NCI-H2171 treated with DMSO at 0.1 percent for 48 hours (cell line): ENCODE measurements at places on chromosomes 7 and 10.

DNA sequence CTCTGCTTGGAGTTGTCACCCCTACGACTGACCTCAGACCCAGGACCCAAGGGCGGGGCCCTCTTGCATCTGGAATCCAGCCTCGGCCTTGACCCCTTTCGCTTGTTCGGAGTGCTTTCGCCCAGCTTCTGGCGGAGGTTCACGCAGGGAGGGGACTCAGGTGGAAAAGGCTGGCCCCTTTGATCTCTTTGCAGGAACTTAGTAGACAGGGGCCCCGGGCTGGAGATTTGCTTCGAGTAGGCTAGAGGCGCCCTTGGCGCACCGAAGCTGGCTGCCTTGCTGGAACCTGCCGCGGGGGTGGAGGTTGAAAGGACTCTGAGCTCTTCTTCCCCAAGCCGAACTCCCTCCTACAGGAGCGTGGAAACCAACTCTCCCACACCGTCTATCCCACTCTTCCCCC lies 255.1 kb downstream of the OTUD1 start:
- no peak for DNase-seq

- DNase-seq: no peak
These were observed 53.8 kb downstream of the PANK1 start for GRCh38 chr10:89591111-89591795.

- DNase-seq: no peak
These were observed 23.7 kb upstream of the ITGB1 start for GRCh38 chr10:32981760-32982159.

- peak; percentile 0 for DNase-seq
These were observed 180.0 kb upstream of the ANK3 start for GRCh38 chr10:60569681-60570080.

DNA sequence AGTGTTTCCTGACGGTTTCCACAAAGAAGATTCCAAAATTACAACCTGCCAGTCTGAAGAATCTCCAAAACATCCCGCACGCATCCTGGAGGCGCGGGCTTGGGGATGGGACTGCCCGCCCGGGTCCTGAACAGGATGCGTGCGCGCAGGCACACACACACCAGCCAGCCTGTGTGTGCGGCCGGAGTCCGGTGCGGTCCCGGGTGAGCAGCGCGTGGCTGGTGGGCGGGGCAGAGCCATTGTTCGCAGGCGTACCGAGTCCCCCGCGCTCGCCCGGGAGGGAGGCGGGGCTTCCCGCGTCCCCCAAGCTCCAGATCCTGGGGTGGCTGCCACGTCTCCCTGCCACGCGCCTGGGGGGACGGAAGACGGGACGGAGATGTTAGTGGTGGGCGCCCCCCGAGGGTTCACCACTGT lies 675 bp upstream of the SCD start:
- peak; percentile 68 for DNase-seq

- no peak for DNase-seq
These were observed 85.8 kb downstream of the TCF7L2 start for GRCh38 chr10:113035732-113036312.

- DNase-seq: no peak
These were observed 32.5 kb upstream of the BMPER start for GRCh38 chr7:33872870-33873269.
